Vagina (tissue), 2 donors: ENCODE measurements at places on chromosomes 5 and 9.

DNA sequence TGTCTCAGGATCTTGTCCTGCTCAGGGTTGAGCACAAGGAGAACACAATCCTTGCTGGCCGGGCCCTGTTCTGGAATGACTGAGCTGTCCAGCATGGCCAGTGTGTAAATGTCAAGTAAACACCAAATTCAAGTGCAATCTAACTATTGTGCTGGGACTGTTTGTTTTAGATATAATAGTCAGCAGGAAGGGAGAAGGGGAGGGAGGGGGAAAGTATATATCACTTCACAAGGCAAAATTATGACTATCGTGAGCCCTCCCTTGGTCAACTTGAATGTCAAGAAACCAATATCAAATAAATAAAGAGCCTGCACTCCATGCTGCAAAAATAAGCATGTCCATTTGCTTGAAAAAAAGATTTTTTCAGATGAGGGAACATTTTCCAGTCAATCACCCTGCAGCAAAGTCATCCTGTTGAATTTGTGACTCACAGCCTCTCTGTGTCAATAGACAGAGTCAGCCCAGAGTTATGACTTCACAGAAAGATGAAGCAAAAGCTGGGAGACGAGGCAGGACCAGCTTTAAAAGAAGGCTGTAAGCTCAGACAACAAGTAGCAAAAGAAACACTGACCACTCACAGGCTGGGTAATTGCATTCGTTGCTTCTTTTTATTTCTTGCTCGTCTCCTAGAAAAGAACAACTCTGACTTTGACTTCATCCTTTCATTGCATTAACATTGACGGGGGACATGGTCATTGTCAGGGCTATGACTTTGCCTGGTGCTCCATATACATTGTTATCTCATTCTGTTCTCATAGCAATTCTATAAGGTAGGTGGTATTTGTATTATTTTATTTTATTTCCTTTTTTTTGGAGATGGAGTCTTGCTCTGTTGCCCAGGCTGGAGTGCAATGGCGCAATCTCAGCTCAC is 15.3 kb upstream of the KLF4 start:
- DNase-seq: no peak

DNA sequence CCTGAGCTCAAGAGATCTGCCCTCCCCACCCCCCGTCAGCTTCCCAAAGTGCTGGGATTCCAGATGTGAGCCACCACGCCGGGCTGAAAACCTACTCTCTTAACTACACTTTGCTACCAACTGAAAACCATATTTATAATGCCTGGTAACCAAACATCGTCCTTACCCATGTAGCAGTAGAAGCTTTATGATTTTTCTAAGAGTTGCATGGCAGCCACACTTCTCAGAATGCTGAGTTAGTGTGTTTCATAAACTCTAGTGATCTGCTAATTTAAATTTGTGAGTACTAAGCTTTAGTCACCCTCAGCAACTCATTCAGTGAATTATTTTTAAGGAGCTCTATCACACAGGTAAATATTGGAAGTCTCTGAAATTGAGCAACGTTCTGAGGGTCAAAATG is 478.4 kb downstream of the KDM4C start:
- no peak for DNase-seq

DNA sequence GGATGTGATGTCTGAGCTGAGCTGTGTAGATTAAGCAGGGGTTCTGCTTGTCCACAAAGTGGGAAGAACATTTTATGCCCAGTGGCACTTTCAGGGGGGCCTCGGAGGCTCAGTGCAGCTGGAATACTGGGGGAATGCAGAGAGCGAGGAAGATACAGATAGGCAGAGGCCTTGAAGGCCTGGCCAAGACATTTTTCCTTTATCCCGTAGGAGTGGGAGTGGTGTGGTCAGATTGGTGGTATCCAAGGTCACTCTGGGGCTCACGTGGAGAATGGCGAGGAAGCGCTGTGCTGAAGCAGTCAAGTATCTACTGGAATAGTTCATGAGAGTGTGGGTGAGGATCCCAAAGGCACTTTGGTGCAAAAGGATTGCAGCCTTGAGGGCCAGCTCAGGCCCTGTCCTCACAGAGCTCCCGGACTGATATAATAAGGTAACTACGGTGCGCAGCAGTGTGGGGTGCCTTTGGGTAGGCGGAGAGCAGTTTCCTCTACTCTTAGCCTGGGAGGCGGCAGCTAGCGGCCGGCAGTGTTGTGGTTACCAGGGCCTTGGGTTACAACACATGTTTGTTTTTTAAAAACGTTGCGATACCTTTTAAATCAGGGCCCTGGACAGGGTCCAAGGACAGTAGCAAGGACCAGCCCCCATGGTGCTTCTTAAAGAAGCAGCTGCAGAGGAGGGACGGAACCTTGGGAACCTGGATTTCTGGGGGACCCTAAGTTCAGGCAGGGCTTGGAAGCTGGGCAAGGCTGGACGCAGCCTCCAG is 10.8 kb upstream of the CCDC69 start:
- DNase-seq: no peak

- DNase-seq: no peak
Observed at GRCh38 chr5:136037001-136037705, 8.4 kb downstream of the TGFBI start.

- no peak for DNase-seq
Observed at GRCh38 chr9:106860721-106861639, 2.0 kb upstream of the ZNF462 start.

- DNase-seq: no peak
Observed at GRCh38 chr9:123378956-123379660, 23.1 kb downstream of the CRB2 start.

DNA sequence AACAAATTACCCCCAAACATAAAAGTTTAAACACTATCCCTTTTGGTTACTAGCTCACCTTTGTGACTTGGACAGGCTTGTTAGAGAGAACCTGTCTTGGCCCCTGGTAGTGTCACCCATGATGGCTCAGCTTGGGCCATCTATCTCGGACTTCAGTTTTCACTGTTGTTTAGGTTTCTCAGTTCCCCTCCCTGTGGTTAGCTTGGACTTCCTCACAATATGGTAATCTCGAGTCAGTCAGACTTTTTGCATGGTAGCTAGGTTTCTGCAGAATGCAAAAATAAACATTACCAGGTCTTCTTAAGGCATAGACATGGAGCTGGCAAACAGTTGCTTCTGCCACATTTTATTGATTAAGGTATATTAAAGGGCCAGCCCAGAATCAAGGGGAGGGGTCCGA is 324.3 kb upstream of the RORB start:
- DNase-seq: no peak

GRCh38 chr5:147743012-147743411 is 39.5 kb downstream of the JAKMIP2 start:
- DNase-seq: no peak

DNA sequence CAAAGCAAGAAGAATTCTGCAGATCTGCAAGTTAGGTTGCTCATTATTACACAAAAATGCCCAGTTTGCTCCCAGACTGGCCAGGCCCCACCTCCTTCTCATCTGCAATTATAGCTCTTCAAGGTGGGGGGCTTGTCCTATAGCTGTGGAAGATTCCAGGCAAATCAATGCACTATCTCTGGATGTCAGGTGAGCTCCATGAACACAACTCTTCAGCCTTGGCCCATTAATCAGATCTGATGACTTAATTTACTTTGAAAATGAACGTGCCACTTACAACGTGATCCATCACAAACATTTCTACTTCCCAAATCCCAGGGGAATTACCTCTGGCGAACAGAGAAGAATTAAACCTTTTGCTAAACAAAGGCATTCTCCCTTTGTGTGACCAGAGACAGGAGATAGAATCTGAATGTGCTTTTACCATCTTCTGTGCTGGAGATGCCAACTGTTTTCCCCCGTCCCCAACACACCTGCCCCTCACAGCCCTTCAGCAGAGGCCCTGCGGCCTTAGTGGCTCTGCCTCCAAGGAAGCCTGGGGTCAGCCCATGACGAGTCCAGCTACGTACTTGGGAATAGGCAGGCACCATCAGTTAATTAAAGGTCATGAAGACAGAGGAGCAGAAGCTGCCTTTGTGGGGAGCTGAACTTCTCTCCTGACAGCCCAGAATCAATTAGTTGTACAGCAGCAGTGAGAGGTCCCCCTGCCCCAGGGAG is 60.5 kb downstream of the SNX18 start:
- no peak for DNase-seq

DNA sequence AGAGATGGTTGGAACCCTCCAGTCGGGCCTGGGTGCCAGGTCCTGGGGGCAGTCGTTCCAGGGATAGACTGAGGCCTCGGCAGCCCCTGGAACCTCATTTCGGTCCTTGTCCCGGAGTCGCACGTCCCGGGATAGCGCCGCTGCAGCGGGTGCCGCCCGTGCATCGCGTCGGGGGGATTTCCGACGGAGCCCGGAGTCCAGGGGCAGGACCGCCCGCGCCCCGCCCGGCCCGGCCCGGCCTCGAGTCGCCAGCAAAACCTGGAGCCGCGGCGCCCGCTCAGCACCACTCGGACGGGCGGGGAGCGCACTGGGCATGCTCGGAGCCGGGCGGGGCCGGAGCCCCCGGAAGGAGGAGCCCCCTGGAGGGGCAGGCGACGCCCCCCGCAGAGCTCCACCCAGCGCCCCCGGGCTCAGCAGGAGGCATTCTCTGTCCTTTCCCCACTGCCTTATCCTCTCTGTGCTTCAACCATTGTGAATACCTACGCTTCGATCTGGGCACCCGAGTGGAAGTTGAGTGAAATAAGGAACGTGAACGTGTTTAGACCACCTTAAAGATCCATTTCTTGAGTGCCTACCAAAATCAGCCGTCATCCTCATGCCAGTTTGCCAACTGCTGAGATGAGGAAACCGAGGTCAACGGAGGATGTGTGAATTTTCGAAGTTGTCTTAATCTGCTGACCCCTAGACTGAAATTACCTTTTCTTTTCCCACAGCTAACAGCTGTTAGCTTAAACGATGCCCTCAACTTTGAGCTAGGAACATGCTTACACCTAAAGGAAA is 1.7 kb upstream of the PTPN3 start:
- DNase-seq: no peak

DNA sequence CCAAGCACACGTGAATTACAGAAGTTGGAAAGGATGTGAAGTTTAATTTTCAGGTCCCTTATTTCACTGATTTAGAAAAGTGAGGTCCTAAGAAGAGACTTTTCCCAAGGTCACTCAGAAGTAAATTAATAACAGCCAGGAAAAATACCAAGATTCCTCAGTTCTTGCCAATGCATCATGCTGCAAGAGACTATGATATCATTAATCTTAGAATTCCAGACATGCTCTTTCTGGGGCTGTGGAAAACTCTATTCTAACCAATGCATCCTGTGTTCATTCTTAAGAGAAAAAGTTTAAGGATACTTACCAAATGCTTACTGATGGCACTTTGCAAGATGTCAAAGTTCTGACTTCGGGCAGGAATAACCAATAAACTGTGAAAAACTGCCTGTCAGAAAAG is 42.8 kb downstream of the TEX10 start:
- DNase-seq: no peak

- DNase-seq: no peak
Observed at GRCh38 chr5:167947306-167947705, 344.1 kb upstream of the WWC1 start.

DNA sequence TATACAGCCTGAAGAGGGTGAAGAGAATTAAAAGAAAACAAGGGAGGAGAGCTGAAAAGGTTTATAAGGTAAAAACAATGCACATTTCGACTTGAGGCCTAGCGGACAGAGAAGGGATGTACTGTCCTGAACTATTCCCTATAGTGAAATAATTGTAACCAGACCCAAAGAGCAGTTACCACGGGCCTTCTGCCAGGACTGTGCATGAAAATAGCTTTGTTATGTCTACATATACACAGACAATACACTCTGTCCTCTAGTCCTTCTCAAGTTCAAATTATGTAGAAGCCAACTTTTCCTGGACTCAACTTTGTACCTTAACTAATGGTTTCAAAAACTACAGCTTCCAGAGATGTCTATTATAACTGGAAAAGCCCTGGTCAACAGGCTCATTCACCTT is 223.7 kb downstream of the PCSK5 start:
- no peak for DNase-seq

DNA sequence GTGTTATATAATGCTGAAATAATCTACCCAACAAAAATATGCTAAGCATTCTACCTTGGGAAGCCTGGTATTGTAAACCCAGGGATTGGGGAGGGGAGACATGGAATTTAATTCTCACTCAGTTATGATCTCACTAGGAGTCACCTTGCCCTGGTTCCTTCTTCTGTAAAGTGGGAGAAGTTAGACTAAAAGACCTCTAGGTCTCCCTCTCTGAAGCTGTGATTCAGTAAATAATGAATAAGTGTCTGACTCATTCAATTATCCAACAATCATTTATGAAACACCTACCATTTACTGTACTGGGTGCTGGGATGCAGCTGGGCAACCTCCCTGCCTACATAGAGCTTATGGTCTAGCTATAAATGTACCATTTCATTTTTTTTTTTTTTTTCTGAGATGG is 20.2 kb upstream of the SPARC start:
- no peak for DNase-seq

DNA sequence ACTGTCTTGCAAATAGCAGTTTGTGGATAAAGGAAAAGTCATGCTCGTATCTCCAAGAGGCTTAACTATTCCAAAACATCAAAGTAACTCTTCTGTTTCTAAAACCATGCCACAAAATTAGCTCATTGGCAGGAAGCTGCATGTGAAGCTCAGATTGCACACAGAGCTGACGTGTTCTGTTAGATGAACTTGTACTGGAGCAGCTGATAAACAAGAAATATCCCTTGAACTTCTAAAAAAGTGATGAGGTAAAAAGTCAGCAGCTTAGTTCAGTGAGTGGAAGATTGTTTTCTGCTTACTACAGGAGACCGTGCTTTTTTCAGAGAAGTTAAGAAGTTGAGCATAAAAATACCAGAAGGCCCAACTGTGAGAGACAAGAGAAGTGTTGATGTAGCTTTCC is 113.2 kb downstream of the SLC12A2 start:
- DNase-seq: no peak

DNA sequence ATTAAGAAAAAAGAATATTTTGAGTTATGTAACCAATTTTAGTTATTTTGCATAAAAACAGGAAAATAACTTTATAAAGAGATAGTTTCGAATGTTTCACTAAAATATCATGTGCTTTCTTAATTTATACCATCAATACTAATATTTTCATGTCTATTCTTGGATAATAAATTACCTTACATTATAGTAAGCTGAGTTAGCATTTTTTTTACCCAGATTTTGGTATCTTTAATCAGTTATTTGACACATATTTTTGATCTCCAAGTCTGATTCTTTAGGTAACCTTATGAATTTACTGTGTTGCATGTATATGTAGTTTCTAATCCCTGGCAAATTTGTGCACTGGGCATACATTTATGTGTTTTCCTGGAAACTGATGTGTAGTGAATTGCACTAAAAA is 138.0 kb downstream of the KDM4C start:
- DNase-seq: no peak

GRCh38 chr5:176381979-176382378 is 6.4 kb downstream of the NOP16 start:
- DNase-seq: no peak

- DNase-seq: no peak
Observed at GRCh38 chr5:124697933-124698591, 48.4 kb downstream of the ZNF608 start.

DNA sequence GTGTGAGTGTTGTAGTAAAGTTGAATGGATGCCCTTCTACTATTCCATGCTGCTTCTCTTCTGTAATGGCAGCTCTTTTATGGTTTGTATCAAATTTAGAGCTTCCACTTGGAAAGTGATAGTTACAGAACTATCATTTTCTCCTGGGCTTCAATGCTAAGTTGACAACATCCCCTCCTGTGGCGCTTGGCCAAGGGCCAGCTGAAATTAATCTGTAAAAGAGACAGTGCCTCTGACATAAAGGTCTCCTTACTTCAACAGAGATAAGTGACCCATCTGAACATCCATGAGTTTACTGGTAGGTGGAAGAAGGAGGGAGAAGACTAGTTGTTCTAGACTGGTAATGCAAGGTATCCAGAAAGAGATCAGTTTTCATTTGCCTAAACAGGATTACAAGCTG is 39.7 kb downstream of the CHSY3 start:
- DNase-seq: no peak

- DNase-seq: no peak
Observed at GRCh38 chr5:96209829-96210228, 223.2 kb downstream of the PCSK1 start.
